ENCODE measurements at places on chromosomes 3 and 15.

DNA sequence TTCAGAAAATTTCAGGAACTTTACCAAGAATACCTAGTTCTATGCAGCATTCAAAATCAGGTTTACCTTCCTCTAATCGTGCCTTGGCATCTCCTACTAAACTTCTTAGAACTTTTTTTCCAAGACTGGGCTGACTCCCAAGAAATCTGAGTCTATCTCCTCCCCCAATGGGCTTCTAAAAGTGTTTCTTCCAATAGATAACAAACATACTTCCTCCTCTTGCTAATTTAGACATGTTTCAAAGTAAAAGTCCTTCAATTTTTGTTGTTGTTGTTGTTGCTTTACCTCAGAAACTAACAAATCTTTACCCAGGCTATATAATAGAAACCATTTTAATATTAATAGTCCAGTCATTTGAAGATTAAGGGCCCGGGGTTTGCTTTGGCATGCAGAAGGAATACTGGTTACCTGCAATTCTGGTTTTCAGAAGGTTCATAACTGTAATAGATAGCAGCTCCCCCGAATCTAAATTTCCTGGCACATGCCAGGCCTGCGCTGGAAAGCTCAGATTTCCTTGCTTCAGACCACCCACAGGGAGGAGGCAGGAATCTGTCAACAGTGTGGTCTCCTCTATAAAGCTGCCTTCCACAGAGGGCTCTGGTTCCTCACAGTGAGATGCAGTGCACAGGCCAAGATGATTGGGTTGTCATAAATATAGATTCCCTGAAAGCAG, 188.7 kb downstream of the THRB start:
- H3K27me3 ChIP-seq = no peaks in the 10 kb centered on the region
- H3K4me1 ChIP-seq = peaks cover 40% of the 10 kb centered on the region
- H3K4me3 ChIP-seq = no peak overlapping the region
- no peak for DNase-seq

DNA sequence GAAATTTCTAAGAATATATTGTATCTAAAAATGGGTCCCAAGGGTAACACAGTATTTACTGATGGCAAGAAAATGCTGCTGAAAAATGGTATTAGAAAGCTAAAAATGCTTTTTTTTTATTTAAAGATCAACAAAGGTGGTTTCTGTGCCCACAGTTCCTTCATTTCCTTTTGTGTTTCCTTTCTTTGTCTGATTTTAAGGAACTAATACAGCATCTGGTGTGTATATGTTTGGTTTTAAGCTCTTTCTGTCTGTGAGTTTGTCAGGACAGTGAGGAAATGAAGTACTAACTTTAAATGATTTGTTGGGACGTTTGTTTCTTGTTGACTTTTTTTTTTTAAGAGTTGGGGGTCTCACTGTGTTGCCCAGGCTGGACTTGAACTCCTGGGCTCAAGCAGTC, 38.2 kb downstream of the RASA2 start:
- H3K27ac ChIP-seq = no peak overlapping the region
- no peaks in the 10 kb centered on the region for H3K27me3 ChIP-seq
- H3K4me1 ChIP-seq = peaks cover 11% of the 10 kb centered on the region
- peaks cover 9% of the 10 kb centered on the region for H3K36me3 ChIP-seq
- no peak overlapping the region for H3K4me3 ChIP-seq

DNA sequence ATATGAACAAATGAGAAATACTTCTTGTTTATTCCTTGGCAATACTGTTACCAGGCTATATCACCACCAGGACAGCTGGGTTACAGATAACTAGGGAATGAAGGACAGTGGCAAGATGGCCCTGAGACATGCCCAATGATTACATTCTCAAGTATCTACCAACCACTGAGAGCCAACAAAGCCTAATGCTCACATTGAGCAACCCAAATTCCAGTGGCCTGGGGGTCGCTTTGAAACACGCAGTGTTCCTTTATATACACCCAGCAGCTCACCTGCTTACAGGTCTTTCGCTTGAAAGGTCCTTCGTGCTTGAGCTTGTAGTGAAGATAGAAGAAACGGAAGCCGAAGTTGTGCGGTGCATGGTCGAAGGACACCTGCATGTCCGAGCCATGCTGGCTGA, 45.1 kb downstream of the SPATA12 start:
- H3K4me1 ChIP-seq = no peaks in the 10 kb centered on the region
- DNase-seq = no peak
- H3K27ac ChIP-seq = no peak overlapping the region
- peaks cover 4% of the 10 kb centered on the region for H3K27me3 ChIP-seq

DNA sequence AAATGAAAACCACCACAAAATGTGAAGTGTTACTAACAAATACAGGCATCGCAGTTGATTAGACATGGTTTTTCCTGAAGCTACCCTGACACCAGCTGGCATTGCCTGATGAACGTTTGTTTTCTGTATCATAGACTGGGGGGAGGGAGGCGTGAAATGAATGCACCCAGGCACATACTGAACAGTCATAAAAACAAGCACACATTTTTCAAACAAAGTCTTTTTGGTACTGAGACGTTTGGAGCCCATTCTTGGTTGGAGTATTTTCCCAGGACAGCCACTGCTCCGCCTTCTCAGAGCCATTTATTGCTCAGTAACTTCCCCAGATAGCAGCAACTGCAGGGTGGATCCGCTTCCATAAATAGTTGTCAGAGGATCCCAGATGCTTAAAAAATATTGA, 52.4 kb downstream of the KLF13 start:
- H3K4me1 ChIP-seq = peaks cover 22% of the 10 kb centered on the region
- peaks cover 13% of the 10 kb centered on the region for H3K36me3 ChIP-seq
- no peak for DNase-seq
- no peaks in the 10 kb centered on the region for H3K27me3 ChIP-seq
- peak overlapping the region; percentile 38 for H3K27ac ChIP-seq

- H3K27me3 ChIP-seq = peaks cover 9% of the 10 kb centered on the region
- no peaks in the 10 kb centered on the region for H3K36me3 ChIP-seq
- H3K4me1 ChIP-seq = no peaks in the 10 kb centered on the region
- H3K4me3 ChIP-seq = no peak overlapping the region
These were observed 26.9 kb upstream of the LCTL start for GRCh38 chr15:66592505-66593218.

DNA sequence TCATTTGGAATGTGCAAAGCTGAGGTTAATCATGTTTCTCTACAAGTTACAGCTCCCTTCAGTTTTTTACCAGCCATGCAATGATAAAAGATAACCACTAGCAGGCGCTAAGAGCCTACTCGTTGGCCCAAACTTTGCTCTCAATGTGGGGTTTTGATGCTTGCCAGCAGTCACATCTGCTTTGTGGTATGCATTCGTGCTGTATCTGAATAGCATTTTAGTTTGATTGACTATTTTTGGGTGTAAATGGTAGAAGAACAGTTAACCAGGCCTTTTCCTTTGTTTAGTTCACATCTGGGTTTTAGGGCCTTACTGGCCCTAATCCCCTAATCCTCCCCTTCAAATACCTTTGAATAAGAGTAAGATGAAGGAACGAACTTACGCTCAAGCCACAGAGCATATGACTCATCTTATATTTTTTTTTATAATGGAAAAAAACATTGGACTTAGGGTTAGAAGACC, 4.4 kb upstream of the CLDN11 start:
- DNase-seq = no peak
- H3K27me3 ChIP-seq = no peaks in the 10 kb centered on the region
- H3K36me3 ChIP-seq = no peaks in the 10 kb centered on the region
- no peak overlapping the region for H3K27ac ChIP-seq

GRCh38 chr3:13564751-13565560, 16.0 kb downstream of the FBLN2 start:
- H3K4me1 ChIP-seq = no peaks in the 10 kb centered on the region
- peak; percentile 2 for DNase-seq
- peaks cover 8% of the 10 kb centered on the region for H3K27me3 ChIP-seq
- no peak overlapping the region for H3K4me3 ChIP-seq

DNA sequence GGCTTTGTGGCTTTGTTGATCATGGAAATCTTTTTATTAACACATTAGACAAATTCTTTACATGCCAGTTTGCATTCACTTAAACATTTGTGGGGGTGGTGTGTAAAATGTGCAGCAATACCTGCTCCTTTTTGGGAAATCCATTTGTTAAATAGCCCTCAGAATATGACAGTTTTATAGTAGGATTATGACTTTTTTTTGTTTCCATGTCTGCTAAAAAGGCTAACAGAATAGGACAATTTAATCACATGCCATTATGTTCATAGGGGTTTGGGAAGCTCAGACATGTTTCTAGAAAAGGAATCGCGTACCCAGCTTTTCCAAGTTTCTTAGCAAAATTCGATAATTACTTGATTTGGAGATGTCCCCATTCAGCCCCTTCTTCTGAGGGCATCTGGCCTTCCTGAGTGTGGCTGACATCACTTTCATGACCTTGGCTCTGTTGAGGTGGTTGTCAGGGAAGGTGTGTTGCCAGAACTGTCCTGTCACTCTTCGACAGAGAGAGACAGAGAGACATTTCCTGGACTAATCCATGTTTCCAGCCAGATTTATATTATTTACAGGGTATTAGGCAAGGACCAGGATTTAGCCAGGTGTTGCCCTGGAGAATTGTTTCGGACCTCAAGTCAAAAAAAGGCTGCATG, 126.4 kb downstream of the PTPRG start:
- DNase-seq = no peak
- H3K4me3 ChIP-seq = no peak overlapping the region
- H3K4me1 ChIP-seq = peaks cover 42% of the 10 kb centered on the region
- no peaks in the 10 kb centered on the region for H3K27me3 ChIP-seq
- H3K27ac ChIP-seq = no peak overlapping the region

DNA sequence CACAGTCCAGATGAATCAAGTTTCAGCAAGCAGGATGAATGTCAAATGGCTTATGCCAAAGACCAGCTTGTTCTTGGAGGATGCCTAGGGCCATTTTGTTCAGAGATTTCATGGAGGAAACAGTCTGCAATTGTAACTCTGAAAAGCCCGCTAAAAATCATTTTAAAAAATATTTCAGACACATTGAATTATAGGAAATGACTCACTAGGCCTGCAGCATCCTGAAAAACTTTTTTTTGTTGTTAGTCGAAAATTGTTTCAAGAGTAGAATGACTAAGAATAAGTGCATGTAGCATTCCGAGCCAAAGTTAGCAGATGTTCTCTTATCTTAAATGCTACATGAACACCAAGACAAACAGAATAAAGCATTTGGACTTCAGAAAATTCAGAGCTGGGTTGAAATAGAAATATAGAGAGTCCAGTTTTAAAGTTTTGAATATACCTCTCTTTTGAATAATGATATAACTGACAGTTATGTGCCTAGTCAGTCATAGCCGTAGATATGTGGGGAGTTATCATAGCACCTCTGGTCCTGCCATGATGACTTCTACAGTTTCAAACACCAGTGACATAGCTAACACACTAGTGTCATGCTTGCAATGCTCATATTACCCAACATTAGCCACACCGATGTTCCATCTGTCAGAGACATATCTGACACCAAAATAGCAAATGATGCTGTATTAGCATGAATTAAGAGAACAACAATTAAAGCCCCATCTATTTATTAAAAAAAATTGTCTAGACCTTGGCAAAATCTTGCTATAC, 1462.8 kb upstream of the GBE1 start:
- no peak overlapping the region for H3K4me3 ChIP-seq
- H3K4me1 ChIP-seq = no peaks in the 10 kb centered on the region
- no peaks in the 10 kb centered on the region for H3K27me3 ChIP-seq
- H3K27ac ChIP-seq = no peak overlapping the region

DNA sequence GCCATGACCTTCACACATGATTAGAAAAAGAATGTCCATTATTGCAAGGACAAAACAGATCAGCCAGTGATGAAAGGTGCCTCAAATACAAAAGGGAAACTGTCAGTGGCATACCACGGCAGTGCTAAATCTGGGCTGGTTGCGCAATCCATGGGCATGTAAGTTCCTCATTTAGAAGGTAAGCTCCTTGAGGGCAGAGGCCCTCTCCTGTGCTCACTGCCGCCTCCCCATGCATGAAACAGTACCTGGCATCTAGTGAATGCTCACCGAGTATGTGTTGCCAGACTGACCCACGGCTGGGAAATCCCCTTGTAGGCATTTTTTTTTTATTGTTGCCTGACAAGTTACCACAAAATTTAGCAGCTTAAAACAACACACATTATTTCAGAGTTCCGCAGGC, 312.1 kb upstream of the CHRM5 start:
- no peak overlapping the region for H3K4me3 ChIP-seq
- no peaks in the 10 kb centered on the region for H3K36me3 ChIP-seq
- H3K27me3 ChIP-seq = no peaks in the 10 kb centered on the region
- H3K27ac ChIP-seq = peak overlapping the region; percentile 50
- H3K4me1 ChIP-seq = no peaks in the 10 kb centered on the region

- no peaks in the 10 kb centered on the region for H3K27me3 ChIP-seq
- no peak for DNase-seq
- no peak overlapping the region for H3K4me3 ChIP-seq
- H3K27ac ChIP-seq = no peak overlapping the region
- H3K36me3 ChIP-seq = no peaks in the 10 kb centered on the region
These were observed 113.3 kb downstream of the PDCD6IP start for GRCh38 chr3:33911525-33912322.

- no peak for DNase-seq
- no peaks in the 10 kb centered on the region for H3K27me3 ChIP-seq
- no peak overlapping the region for H3K4me3 ChIP-seq
- peaks cover 3% of the 10 kb centered on the region for H3K4me1 ChIP-seq
These were observed 17.6 kb downstream of the ZDHHC3 start for GRCh38 chr3:44958386-44958785.

DNA sequence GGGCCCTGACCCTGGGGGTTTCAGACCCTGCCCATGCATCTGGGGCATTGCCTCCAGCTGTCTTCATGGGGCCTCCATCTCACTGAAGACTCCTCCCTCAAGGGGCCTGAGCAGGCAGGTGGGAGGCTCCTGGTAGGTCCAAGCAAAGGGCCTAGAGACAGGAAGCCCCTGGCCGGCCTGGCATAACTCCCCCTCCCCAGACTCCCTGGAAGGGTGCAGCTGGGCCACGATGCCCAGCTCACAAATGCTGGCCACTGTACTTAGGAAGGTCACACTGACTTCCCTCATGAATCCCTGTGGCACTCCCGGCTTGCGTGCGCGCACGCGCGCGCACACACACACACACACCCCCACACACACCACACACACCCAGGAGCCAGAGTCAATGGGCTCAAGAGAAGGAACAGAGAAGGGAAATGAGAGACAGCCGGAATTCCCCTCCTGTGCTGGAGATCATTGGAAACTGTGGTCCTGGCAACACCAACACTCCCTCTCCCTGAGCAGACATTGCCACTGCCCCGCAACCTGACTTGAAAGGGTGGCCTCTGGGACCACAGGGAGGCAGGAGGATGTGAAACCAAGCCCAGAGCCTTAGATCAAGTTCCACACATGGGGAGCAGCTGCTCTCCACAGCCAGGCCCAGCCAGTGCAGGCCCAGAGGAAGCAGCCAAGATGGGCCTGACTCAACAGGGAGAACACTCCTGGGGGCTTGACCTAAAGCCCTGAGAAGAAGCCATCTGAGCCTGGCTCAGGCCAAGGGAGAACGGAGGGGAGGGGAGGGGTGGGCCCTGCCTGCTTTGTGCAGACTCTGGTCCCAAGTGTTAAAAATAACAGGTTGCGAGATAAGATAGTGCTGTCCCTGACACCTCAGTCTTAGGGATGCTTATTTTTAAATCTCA, 69.7 kb downstream of the SCN5A start:
- H3K36me3 ChIP-seq = no peaks in the 10 kb centered on the region
- H3K4me3 ChIP-seq = no peak overlapping the region
- no peak for DNase-seq
- H3K27ac ChIP-seq = no peak overlapping the region
- no peaks in the 10 kb centered on the region for H3K4me1 ChIP-seq
- H3K27me3 ChIP-seq = no peaks in the 10 kb centered on the region

All from psoas muscle (tissue), 8 donors.